ENCODE measurements at places on chromosomes 16 and 17. TPM values are rescaled to one million over a fixed set of nuclear protein-coding genes. Genes with fewer than 3 reads are reported as not detected.

Gene SALL1
- total RNA-seq, result not detected

Gene TMEM95
- total RNA-seq, result not detected

Gene GSE1
- total RNA-seq, result 96.2 TPM

Gene C16orf96
- not detected for total RNA-seq

Gene FOXJ1
- not detected for total RNA-seq

Gene COPRS
- 157 TPM for total RNA-seq

Gene CA7
- not detected for total RNA-seq

Gene KRT40
- not detected for total RNA-seq

Gene KRTAP4-6
- total RNA-seq, result not detected

All from thoracic aorta (tissue), 2 donors.